Fibroblast of the aortic adventitia (primary cell): ENCODE measurements at places on chromosomes 2 and 18.

DNA sequence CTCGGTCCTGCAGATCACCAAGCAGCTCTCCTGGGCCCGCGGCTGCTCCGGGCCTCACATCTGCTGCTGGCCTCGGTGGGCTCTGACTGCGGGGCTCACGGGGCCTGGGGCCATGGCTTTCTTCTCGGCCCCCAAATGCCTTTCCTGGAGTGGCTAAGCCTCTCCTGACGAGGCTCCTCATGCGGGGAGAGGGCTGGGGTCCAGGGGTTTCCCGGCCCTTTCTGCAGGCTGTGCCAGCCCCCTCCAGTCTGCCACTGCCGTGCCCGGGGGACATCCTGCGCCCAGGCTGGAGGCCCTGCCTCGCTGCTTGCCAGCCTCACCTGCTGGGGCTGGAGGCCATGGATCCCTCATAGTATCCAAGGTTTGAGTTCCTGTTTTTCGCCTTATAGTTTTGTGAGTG is 23.8 kb downstream of the PRELID3A start:
- DNase-seq = no peak

- DNase-seq = no peak
These were observed 296.7 kb downstream of the PIEZO2 start for GRCh38 chr18:10852385-10853303.

DNA sequence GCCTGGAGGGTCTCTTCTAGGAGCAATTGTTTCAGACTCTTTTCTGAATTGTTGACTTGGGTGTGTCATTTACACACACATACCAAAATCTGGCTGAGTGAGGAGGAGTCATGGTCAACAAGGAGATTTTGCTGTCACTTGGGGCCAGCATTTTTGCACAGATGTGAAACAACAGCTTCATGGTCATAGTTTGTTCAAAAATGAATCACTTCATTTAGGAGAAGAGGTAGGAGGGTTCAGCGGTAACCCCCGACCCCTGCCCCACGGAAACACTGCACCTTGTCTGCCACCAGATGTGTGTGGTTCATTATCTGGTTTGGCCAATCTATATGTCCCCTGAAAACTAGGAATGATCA is 42.2 kb downstream of the LBH start:
- DNase-seq = no peak

DNA sequence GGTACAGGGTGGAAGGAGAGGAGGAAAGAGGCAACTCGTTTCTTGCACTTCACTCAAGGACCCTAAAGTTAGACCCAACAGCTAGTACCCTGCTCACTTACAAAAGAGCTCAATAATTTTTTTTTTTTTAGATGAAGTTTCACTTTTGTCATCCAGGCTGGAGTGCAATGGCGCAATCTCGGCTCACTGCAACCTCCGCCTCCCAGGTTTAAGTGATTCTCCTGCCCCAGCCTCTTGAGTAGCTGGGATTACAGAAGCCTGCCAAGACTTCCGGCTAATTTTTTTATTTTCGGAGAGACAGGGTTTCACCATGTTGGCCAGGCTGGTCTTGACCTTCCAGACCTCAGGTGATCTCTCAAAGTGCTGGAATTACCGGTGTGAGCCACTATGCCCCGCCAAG is 4.1 kb downstream of the ASB3 start:
- no peak for DNase-seq

- DNase-seq = no peak
These were observed 58.2 kb downstream of the CAB39 start for GRCh38 chr2:230770804-230771203.

DNA sequence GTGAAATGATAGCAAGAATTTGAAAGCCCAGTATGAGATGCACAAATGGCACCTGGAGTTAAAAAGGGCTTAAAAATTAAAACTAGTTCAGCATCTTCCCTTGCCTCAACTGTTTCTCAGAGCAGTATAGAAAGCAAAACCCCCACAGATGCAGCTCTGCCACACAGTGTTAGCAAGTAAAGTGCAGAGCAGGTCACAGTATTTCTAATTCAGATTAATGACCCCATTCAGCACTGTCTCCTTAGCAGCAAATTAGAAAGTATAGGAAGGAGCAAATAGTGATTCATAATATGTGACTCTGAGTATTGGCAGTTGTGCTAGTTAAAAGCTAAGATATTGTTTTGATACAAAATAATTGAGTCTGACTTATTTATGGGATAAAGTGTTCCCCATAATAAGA is 73.8 kb upstream of the CCDC85A start:
- no peak for DNase-seq

GRCh38 chr2:205964111-205964761 is 121.7 kb downstream of the INO80D start:
- no peak for DNase-seq
